ENCODE measurements at places on chromosomes 12 and 14. TPM values are rescaled to one million over a fixed set of nuclear protein-coding genes. Genes with fewer than 3 reads are reported as not detected.
A peak's percentile ranks its signal among the peaks of the same experiment; 100 is the strongest.

- peak; percentile 71 for DNase-seq
Observed at GRCh38 chr14:104294983-104295680, 156.7 kb downstream of the KIF26A start.

DNA sequence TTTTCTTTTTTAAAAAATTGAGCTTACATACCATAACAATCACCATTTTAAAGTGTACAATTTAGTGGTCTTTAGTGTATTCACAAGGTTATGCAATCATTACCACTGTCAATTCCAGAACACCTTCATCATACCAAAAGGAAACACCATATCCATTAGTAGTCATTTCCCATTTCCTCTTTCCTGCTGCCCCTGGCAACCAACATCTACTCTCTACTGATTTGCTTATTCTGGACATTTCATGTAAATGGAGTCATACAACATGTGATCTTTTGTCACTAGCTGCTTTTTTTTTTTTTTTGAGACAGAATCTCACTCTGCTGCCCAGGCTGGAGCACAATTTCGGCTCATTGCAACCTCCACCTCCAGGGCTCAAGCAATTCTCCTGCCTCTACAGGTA is 66.8 kb upstream of the CFL2 start:
- no peak for DNase-seq

GRCh38 chr14:61927520-61927919 is 165.3 kb downstream of the SNAPC1 start:
- no peak for DNase-seq

- DNase-seq: no peak
Observed at GRCh38 chr14:96351986-96352385, 11.2 kb downstream of the ATG2B start.

DNA sequence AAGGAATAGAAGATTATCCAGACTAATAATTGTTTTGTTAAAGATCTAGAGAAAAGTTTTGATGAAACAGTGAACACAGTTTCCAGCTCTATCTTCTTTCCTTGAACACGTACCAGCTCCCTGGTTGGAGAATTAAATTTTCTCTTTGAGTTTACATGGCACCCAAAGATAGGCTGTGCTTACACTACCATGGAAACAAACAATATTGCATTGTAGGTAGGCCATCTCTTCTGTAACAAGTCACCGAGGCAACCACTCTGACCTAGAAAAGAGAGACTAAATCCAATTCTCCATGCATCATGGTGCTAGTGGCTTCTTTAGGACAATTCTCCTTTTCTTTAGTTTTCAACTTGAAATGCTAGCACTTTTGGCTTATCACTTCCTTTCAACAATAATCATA is 9.9 kb downstream of the BMAL2 start:
- DNase-seq: no peak

- no peak for DNase-seq
Observed at GRCh38 chr12:121495746-121496145, 85.1 kb downstream of the KDM2B start.

DNA sequence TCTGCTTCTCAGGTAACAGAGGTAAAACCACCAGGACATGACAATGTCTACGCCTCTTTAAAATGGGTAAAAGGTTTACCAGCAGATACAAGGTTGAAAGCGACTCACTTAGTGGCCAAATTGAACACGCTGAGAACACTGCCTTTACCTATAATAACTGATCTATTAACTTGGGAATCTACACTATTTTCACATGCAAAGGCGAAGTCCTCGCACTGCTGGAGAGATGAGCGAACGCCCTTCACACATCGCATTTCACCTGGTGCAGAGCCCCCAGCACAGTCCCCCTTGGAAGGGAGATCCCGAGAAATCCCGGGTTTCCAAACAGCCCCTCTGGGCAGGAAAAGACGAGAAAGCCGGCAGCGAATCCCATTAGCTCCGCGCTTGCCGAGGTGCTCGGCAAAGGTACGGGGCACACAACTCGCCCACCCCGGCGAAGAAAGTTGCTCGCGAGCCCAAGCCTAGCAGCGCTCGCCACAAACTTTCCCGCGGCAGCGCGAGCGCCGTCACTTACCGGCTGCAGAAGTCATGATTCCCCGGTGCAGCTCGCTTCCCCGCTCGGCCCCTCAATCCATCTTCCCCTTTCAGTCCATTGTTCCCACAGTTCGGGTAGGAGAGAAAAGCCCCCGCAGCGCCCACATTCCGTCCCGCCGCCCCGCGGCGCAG is 423 bp downstream of the FGD6 start:
- DNase-seq: peak; percentile 83

GRCh38 chr14:30445011-30445793 is 113.8 kb upstream of the G2E3 start:
- DNase-seq: no peak

The BHLHE41 gene
- total RNA-seq: 6.4 TPM

The CACNA1C gene
- 1.4 TPM for total RNA-seq

The KCNA1 gene
- not detected for total RNA-seq
